ENCODE measurements at places on chromosomes 4 and X.

GRCh38 chr4:73127839-73128453 is 58.4 kb upstream of the COX18 start:
- peak; percentile 20 for DNase-seq

DNA sequence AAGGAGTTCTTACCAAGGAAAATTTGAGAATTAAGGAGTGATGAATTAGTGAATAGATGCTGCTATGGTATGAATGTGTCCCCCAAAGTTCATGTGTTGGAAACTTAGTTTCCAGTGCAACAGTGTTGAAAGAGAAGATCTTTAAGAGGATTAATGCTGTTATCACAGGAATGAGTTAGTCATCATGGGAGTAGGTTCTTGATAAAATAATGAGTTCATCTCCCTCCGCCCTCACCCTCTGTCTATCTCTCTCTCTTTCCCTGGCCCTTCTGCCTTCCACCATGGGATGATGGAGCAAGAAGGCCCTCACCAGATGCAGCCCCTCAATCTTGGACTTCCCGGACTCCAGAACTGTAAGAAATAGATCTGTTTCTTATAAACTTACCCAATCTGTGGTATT is 38.3 kb upstream of the KLHL8 start:
- DNase-seq: no peak

- DNase-seq: no peak
These were observed 4.7 kb upstream of the ITGB1BP2 start for GRCh38 chrX:71296806-71297205.

GRCh38 chrX:21985332-21985777 is 44.8 kb downstream of the SMS start:
- DNase-seq: peak; percentile 80

- DNase-seq: no peak
These were observed 111.8 kb downstream of the TRAPPC11 start for GRCh38 chr4:183770906-183771305.

- DNase-seq: no peak
These were observed 550 bp downstream of the ADGRA3 start for GRCh38 chr4:22515145-22515887.

DNA sequence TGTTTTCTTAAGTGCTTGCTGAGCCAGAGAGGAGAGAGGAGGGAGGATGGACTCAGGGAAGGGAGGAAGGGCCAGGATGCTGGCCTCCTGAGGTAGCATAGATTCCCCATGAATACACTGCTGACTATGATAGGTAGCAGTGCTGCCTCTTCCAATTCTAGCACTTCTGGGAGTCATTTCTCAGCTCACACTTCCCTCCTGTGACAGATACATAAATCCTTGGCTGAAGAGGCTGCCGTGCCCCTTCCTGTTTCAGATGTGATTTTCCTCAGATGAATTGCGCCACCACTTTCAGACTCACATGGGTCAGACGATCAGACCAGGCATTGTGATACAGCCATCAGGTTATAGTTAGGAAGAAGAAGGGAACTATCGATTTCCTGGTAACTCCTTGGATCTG is 22.4 kb downstream of the TSC22D3 start:
- DNase-seq: no peak

- DNase-seq: no peak
These were observed 6.6 kb upstream of the PPM1K start for GRCh38 chr4:88291003-88291402.

DNA sequence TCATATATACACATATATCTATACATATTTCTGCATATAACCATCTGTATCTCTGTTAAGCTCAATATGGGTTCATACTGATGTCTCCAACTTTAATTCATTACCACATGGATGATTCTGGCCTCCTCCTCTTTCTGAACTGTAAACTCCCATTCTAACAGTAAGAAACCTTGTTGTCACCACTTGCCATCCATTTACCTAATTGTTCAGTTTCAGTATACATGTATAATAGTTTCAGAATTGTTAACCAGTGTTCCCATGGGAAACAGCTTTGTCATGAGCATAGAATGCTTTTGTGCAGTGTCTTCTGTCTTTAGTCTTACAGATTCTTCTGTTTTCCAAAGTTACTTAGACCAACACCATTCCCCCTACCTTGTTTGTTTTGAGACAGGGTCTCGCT is 35.9 kb downstream of the SLC9A6 start:
- no peak for DNase-seq

GRCh38 chr4:76689145-76689817 is 208.7 kb downstream of the SOWAHB start:
- DNase-seq: no peak

- DNase-seq: no peak
These were observed 33.6 kb upstream of the TBC1D9 start for GRCh38 chr4:140789759-140790158.

GRCh38 chr4:39719804-39720580 is 22.1 kb downstream of the UBE2K start:
- no peak for DNase-seq

GRCh38 chr4:41757521-41758156 is 9.1 kb upstream of the PHOX2B start:
- no peak for DNase-seq

DNA sequence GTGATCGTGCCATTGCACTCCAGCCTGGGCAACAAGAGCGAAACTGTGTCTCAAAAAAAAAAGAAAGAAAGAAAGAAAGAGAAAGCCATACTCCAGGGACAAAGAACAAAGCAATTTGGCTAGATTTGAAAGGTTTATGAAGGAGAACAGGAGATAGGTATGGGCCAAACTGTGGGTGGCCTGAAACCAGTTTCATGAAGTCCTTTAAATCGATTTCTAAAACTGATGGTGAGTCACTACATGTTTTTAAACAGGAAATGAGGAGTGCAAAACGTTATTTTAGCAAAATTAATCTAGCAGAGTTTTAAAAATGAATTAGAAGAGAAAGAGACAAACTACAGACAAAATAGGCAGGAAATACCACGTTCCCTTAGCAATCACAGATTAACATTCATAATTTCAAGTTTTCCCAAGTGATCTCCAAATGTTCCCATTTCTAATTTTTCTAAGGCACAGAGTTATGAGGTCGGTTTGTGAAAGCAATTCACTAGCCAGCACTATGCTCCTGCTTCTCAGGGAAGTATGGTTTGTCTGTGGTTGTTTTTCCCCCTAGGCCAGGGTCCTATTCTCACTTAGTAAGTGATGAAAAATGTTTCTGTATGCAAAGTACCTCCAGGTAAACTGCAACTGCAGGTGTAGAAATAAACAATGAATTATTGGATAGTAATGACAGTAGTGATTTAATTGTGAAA is 190.6 kb downstream of the PPP3CA start:
- no peak for DNase-seq

- DNase-seq: peak; percentile 60
These were observed 30.9 kb downstream of the RNF212 start for GRCh38 chr4:1082215-1083182.

- DNase-seq: no peak
These were observed 33.9 kb downstream of the WDR1 start for GRCh38 chr4:10082459-10083272.

DNA sequence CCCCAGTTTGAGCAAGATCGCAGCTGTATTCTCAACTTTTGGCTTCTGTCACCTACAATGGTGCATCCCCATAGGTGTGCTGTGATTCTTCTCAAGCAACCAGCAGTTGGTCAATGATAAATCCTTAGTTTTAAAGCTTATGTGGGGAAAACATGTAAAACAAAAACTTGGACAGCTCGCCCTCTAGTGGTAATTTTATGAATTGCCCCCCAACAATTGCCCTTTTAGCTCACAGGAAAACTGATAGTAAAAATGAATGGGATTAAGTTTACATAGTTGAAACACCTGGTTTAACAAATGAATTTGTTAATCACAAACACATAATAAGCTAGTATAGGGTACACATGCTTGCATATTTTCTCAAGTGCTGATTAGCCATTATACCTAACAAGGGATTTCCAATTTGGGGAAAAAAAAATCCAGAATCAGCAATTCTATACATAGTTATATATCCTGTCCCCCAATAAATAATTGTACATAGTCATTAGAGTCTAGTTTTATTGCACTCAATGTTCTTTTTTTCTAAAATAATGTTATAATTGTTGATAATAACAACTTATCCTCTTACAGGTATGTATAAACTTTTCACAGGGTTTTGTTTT is 30.1 kb downstream of the TEX13A start:
- DNase-seq: no peak

DNA sequence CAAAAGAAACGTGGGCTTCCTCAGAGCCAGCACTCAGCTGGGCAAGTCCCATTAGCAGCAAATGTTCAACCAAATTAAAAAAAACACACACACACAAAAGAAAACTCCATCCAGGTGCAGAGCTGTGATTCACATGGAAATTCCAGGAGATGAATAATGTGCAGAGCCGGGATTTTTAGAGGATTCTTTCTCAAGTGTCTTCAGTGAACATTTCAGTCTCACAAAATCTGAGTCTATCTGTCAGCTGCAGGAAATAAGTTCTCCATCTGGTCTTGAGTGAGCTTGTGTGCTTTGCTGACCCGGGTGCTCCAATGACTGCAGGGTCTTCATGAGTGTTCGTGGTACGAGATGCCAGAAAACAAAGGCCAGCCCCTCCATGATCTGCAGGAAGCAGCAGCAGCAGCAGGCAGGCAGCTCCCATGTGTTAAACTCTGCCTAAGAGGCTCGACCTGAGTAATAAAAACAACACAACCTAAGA is 44.3 kb downstream of the RASGEF1B start:
- no peak for DNase-seq

DNA sequence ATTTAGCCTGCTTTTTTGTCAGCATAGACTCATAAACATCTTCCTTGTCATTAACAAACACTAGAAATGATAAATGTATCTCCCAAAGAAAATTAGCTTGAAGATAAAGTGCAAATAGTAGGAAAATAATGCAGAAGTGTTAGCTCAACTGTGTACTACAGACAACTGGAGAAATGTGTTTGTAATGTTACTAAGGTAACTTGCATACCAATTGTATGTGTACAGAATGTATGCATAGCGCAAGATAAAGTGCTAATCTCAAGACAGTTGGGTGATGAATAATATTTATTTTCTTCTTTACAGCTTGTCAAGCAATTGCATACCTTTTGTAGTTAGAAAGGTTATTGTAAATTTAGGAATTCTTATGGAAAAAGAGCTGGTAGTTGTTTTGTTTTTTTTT is 22.1 kb downstream of the FMR1 start:
- no peak for DNase-seq

DNA sequence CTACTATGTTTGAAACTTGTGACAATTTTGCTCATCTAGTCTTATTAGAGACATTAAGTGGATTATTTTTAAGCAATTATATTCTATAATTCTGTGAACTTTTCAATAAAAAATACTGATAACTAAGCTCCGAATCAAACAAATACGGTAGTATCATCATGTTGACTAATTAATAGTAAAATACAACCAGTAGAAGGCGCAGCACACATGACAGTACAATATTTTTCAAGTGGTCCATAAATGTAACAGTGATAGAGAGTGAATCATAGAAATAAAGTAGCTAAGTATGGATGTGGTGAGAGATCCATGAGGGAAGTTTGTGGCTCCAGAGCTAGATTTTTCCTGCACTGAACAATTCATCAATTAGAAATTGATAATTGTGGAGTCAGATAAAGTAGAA is 666.2 kb downstream of the KCTD8 start:
- no peak for DNase-seq
